ENCODE measurements at places on chromosomes 12 and 14.

- no peak for DNase-seq
These were observed 22.5 kb upstream of the HIGD1C start for GRCh38 chr12:50929831-50930230.

DNA sequence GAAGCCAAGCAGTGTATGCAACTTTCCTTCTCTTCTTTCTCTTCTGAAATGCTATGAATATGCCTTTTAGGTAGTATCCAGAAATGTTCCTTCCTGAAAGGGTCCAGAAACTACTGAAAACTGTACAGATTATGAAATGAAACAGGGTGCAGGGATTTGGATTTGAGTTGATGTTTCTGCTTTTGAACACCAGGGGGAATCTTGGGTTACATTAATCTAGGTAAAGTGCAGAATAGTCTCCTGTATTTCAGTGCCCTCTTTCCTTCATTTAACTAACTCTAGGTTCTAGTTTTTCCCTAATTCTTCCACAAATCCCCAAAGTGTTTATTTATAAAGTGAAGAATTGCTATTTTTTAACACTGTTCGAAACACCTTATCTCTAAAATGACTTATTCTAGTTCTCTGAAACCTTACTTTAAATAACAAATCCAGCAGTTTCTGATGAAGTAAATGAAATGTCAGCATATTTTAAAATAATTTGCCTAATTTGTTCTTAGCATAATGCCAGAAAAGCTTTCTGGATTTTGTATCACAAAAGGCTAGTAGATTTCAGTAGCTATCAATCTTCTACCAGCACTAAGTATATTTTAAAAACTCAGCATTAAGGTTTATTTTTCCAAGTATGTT is 111.9 kb downstream of the LRRK2 start:
- no peak for DNase-seq

DNA sequence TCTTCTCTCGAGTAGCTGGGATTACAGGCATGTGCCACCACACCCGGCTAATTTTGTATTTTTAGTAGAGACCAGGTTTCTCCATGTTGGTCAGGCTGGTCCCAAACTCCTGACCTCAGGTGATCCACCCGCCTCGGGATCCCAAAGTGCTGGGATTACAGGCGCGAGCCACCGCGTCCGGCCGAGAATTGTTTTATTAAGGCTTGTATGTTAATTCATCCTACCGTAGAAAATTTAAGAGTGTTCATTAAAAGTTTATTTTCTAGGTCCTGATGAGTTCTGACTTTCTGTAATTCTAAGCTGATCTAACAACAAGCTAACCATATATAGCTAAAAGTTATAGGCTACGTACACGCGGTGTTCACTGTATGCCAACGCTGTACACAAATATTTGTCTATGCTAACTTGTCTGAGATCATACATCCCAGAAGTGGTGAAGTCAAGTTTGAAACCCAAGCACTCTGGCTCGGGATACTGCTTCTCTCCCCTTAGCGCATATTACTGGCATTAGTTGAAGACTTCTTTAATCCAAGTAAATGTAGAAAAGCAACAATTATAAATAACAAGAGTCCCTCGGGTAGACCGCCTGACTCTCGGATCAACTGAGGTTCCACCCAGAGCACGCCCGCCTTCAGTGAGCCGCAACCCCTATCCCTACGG is 570 bp upstream of the MRPS35 start:
- DNase-seq, result no peak

GRCh38 chr12:79983492-79983891 is 48.6 kb upstream of the PPP1R12A start:
- DNase-seq, result no peak

DNA sequence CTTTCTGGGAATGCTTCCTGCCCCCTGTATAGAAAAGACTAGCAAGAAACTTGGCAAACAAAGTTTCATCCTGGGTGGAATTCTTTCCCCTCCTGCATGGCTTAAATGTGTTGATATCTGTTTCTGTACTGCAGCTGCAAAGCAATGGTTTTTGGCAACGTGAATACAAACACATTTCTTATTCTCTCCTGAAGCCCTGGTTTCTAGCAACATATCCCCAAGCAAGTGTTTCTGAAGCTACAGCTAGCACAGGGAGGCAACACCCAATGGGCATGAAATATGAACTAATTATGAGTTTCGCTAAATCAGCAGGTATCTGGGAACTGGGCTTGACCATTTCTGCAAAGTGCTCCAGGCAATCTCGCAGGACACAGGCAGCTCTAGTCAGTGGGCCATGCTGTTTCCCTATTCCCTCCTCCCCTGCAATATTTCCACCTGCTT is 392.3 kb upstream of the TMPO start:
- DNase-seq, result no peak

- no peak for DNase-seq
These were observed 198.9 kb upstream of the CAND1 start for GRCh38 chr12:67070307-67070600.

GRCh38 chr12:63949902-63950301 is 105.4 kb downstream of the SRGAP1 start:
- DNase-seq, result no peak

DNA sequence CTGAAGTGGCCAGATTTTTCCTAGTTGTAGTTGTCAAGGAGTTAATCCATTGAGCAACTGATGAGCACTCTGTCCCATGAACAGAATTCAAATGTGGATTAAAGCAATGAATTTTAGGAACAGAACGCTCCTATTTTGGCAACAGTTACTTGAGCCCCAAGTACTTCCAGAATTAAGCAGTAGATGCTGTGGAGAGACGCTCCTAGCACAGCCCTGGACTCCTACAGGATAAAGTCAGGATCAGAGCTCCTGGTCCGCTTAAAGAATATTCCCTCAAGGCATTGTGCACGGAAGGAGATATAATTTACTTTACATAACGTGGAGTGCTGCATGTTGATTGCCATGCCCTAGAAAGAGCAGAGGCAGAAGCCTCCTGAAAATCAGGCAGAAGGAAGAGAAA is 53.4 kb downstream of the FLRT2 start:
- peak; percentile 43 for DNase-seq

- DNase-seq, result no peak
These were observed 8.6 kb downstream of the TC2N start for GRCh38 chr14:91858536-91859275.

Measured in retina (tissue), 1 donor.